ENCODE measurements at places on chromosomes 1 and 21.

DNA sequence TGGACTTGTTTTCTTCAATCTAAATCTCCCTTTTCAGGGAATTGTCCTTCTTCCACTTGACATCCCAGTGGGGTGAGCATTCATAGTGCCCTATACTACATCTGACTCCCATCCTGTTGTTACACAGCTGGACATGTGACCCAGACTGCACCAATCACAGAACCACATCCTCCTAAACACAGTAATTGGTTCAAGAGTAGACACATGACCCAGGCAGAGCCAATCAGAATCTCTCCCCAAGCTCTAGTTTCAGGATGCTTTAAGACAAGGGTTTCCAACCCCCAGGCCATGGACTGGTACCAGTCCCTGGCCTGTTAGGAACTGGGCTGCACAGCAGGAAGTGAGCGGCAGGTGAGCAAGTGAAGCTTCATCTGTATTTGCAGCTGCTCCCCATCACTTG lies 5.6 kb upstream of the DDOST start:
- peak; percentile 25 for DNase-seq

- DNase-seq, result peak; percentile 74
Observed at GRCh38 chr1:28127617-28128257, 39.3 kb upstream of the EYA3 start.

DNA sequence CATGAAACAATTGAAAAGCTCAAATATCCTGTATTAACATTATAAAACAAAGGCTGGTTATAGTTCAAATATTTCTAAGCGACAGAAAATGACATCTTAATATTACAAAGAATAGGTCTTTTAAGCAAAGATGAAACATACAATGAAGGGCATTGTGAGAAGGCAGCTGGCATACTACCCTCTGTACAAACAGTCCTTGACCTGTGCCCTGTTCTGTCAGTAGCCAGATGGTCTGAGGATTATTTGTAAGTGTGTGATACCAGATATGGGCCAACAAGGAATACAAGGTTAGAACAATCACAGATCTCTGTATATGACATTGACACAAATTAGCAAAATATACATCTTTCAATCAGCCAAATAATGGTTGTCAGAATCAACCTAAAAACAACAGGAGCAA lies 1350.4 kb downstream of the AMY1C start:
- DNase-seq, result no peak

DNA sequence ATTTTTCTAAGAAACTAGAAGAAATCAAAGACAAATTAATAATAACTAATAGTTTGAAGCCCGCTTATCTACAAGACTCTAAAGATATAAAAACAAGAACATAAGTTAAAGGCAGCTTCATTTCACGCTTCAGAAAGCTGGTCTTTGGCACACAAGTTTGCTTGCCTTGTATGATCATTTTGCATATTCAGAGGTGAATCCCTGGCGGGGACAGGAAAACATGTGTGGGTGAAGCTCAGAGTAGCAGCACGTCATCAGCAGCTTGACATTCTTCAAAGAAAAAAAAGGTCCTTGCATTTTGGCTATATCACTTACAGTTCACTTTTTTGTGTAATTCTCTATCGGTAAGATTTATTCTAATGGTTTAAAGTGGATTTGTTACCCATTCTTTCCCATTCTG lies 1911.8 kb downstream of the MRPL39 start:
- DNase-seq, result no peak

GRCh38 chr1:32894019-32894600 lies 7.1 kb downstream of the TMEM54 start:
- DNase-seq, result no peak

Measured in GM12864 (cell line).